Liver (tissue), 10 donors: ENCODE measurements at places on chromosomes 1 and 21.

GRCh38 chr1:240500647-240501046 lies 111.3 kb downstream of the GREM2 start:
- DNase-seq, result no peak

DNA sequence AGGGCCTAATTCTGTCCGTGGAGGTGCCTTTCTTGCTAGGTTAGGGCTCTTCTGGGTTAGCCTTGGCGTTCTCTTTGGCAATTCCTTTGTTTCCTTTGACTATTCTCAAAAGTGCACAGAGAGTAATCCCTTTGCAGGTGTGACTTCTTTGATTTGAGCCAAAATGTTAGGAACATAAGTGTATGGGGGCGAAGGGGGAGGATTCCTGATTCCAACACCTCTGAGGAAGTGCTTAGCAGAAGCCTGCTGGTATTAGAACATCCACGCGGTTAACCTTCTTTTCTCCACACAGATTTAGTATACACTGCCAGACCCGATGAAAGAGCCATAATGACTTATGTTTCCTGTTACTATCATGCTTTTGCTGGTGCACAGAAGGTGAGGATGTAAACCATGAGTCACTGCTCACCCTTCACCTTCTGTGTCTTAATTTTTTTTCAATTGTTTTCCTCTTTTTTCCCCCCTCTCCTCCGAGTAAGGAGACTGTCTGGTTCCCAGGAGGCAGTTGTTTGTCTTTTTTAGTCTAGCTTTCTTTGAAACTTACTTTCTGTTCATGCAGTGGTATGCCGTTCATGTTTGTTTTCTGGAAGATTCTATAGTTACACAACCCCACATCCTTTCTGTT lies 48.0 kb downstream of the ACTN2 start:
- no peak for DNase-seq

GRCh38 chr21:29406385-29406784 lies 107.7 kb downstream of the BACH1 start:
- DNase-seq, result no peak

DNA sequence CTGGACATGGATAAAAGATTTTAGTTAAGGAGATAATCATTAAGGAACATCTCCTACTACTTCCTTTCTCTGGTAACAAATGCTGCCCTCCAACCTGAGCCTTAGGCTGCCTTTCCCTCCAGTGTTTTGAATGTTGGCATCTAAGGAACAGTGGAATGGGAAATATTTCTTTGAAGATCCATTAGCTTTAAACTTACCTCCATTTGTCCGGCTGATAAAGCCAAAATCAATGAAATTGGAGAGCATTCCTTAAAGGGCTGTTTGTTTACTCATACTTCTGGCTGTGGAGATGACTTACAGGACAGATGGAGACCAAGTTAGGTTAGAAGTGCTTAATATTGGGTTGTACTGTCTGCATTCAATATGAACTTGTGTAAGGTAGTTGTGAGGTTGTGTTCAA lies 439.1 kb downstream of the PLA2G4A start:
- no peak for DNase-seq

DNA sequence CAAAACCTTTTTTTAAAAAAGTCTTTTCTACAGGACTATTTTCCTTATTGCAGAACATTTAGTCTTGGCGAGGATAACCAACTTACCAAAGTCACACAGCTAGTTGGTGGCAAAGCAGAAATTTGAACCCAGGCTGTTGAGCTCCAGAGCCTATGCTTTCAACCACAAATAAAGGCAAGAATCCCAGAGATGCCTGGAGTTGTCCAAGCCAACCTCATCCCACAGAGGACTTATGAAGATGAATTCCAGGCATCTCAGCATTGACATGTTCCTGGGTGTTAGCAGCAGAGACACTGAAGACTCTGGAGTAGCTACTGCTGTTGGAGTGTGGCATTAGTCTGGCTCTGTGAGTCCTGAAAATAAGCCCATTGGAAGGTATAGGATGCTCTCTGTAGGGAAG lies 287.6 kb upstream of the C1orf105 start:
- DNase-seq, result no peak
